ENCODE measurements at places on chromosomes 11 and 22. TPM values are rescaled to one million over a fixed set of nuclear protein-coding genes. Genes with fewer than 3 reads are reported as not detected.

- no peaks in the 10 kb centered on the region for H3K27me3 ChIP-seq
- no peaks in the 10 kb centered on the region for H3K4me1 ChIP-seq
- no peak within 1 kb of the TSS for H3K4me3 ChIP-seq
Measured at GRCh38 chr22:25199731-25200520, at the start of gene CRYBB3. CRYBB3 (plus strand) TSS chr22:25199858; CDS start chr22:25201397, 1,539 bp downstream.

Gene DNAJB13
- total RNA-seq = not detected

Gene VPREB1
- not detected for total RNA-seq

DNA sequence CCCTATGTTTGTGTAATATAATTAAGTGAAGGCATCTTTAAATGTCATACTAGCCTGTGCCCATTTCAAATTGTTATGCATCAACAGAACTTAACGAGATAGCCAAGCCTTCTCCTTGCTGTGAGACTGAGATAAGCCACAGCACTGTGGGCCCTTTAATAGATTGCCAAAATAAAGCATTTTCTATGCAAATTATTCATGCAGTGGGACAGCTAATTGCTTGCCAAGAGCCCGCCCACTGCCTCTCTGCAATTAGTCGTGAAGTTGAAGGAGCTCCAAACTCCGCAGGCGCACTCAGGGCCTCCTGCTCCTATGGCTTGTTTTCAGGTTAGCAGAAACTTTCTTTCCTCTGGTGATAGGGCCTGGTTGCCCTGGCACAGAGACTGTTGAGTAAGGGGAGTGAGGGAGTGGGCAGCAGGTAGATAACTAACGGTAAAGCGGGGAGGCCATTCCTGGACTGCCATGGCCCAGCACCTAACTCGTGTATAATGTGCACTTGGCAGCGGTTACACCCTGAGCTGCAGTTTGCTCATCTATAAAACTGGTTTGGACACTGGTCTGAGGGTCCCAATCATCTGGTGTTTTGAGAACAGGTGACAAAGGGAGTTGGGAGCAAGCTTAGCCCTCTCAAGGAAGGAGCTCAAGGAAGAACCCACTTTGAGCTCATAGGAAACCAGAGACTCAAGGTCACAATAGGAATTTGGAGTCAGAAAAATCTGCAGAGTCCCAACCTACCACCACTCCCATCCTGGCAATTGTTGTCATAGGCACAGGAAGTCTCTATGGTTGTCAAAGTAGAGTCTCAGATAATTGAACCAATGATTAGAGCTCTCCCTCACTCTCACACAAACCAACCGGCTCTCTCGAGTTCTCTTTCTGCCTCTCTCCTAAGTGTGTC lies 33.9 kb upstream of the RIC3 start:
- no peak overlapping the region for H3K27ac ChIP-seq
- no peak for DNase-seq
- peaks cover 39% of the 10 kb centered on the region for H3K27me3 ChIP-seq
- H3K4me3 ChIP-seq = no peak overlapping the region
- H3K4me1 ChIP-seq = peaks cover 19% of the 10 kb centered on the region
- H3K36me3 ChIP-seq = no peaks in the 10 kb centered on the region

All from left ventricle myocardium inferior (tissue), 1 donor.